ENCODE measurements at places on chromosomes 4 and X.

- no peak for DNase-seq
Measured at GRCh38 chr4:133903029-133903428, 298.6 kb downstream of the PABPC4L start.

GRCh38 chr4:38283724-38284123, 323.5 kb downstream of the PTTG2 start:
- no peak for DNase-seq

DNA sequence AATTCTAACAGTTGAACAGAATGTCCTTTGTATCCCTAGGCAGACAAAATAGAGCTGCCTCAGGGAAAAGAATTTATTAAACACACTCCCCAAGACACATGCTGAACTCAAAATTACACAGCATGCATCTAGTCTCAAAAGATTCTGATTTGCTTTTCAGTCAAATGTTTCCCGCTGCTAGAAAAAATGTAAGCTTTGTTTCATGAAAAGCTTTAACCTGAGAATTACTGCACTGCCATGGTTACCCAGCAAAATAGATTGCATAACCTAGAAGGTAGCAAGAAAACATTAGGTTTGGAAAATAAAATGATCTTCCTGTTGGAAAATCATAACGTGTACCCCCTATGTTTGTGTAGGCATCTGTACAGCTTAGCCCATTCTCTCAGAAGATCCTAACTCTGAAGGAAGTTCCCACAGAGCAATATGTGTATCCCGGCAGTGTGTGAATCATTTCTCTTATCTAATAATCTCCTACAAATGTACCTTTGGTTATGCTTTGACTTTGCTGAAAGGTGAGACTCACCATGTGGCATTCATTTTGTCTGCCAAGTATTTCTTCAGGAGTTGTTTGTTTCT, 646.9 kb downstream of the STPG2 start:
- DNase-seq = no peak

GRCh38 chrX:107776649-107777535, 641 bp upstream of the NCBP2L start:
- DNase-seq = peak; percentile 73

DNA sequence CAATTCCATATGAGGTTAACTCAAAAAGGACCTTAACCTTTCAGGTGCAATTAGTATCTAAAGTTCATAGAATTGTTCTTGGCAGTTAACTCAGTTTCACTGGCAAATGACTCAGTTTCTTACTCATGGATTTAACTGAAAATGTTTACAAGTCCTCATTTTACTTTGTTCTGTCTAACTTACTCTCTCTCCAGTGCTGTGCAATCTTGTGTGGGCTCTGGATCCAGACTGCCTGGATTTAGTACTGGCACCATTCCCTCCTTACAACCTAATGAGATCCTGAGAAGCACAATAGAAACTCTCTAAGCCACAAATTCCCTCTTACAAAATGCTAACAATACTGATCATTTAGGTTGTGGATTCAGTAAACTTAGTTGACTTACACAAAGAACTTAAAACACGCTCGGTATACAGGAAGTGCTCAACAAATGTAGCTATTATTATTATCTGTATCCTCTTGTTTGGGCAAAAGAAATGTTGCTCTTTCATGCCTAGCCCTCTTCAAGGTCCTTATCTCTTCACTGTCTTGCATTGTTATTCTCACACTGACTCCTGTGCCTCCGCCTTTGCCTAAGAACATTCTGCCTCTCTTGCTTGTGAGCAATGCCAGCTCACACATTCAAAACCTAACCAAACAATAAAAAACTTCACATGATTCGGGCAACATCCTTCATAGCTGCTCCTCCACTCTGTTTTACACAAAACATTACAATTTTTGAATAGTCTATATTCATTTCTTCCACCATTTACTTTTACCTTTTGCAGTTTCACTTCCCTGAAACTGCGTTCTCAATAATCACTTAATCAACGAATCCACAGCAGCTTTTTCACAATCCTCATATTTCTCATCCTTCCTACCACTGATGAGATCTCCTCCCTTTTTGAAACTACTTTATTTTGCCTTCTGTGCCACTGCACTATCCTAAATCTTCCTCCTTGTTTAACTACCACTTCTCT, 91.8 kb downstream of the PDE5A start:
- DNase-seq = no peak

DNA sequence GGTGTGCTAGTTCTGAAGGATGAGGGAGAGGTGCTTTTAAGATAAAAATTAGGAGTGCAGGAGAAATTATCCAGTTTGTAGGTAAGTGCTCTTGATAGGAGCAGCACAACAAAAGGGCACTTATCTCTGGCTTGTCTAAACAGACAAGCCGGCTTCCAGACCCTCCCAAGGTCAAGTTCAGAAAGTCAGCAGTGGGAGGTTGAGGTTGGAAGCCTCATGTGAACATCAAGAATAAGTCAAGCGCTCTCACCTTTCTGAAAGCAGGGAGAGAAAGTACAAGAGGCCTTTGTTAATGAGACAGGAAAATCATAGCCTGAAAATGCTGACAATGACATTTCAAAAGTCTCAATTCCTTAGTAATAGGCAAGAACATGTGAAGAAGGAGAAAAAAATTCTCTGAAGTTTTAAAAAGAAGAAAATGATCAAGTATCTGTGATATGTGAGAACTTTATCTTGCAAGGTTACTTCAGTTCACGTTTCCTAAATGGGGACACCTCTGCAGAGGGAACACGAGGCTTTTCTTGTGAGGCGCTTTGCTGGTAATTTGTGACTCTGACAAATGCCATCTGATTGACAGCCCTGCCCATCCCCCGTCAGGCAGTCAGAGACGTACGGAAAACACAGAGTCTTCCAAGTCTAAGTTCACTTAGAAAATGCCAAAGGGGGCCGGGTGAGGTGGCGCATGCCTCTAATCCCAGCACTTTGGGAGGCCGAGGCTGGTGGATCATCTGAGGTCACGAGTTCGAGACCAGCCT, 62.2 kb downstream of the TIGD2 start:
- no peak for DNase-seq

DNA sequence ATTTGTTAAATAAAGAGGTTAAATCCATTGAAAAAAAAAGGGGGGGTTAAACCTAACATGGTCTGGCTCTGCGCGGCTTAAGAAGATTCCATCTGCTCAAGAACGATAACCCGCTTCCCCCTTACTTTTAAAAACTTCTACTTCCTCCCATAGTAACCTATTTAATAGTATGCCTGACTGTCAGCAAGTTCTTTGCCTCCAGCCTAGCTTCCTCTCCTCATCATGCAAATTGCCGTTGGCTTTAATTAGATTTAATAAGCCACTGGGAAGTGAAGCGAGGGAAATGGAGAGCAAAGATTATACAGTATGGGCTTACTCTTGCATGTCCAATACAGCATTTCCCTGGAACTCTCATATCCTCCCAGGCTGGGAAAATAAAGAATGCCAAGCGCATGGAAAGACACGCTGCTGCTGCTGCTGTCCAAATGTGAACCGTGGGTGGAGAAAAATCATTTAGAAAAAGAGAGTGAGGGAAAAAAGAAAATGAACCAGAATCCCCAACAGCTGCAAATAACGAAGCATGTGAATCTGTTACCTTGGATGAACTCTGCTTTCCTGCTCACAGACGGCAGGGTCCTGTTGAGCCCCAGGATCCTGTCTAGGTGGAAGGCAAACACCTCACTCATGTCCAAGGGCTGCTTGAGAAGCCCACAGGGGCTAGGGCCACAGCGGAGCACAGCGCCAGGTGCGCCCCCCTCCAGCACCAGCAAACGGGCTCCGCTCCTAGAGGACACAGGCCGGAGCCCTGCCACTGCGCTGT, 2.7 kb downstream of the GASK1B start:
- peak; percentile 26 for DNase-seq

DNA sequence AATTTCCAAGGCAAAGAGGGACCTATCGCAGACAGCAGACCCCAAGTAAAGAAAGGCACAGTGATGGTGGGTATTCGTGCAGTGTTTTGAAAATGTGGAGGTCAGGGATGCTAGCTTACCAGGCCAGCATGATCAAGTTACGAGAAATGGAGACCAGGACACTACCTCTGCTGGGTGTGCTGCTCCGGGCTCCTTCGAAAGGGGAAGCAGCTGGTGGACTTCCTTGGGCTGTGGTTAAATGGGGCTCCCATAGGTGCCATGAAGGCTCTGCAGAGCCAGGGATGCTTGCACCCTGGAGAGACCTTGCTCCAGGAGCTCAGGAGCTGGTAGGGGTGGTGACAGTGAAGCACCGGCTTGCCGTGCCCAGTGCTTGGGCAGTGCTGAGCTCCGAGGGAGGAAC, 68.8 kb downstream of the TBL1X start:
- DNase-seq = no peak

GRCh38 chr4:119490335-119490734, 138.3 kb downstream of the PDE5A start:
- no peak for DNase-seq

DNA sequence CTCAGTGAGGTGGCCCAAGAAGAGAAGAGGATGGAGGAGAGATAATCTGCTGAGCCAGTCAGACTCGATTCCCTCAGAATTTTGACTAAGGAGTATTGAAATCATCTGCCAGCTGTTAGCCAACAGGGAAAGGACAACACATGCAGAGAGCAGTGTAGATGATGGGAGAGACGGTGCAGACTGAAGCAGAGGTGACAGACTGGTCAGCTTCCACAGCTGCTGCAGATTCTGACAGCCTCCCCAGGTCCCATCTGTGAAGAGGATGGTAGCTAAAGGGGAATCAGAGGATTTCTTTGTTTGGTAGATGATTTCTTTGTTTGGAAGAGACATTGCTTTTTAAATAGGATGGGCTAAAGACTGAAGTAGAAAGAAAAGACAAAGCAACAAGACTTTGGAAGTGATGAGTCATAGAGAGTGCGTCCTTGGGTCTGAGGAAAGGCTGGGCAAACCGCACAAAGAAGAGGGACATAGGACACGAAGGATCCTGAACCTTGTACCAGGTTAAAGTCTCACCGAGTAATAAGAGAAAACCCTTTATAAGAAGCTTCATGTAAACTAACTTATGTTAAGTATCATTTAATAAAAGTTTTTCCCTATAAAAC, 27.6 kb downstream of the INTU start:
- DNase-seq = no peak

GRCh38 chrX:1111601-1112300, 100.7 kb downstream of the CRLF2 start:
- no peak for DNase-seq

DNA sequence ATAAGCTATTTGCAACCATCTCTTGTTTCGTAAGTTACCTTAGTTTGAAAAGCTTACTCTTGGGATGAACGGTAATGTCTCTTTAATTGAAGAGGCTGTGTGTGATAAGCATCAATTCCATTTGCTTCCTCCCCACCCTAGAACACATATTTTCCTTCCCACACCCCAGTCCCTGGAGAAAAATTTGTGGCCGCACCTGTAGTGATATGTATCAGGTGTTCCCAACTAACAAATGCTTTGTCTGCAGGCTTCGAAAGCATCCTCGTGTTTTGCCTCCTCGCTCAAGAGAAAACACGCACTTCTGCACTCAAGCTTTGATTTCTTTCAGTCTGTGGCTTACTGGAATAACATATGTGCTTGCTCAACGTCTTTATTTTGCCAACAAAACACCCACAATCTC, 143.8 kb upstream of the OTUD4 start:
- no peak for DNase-seq
